ENCODE measurements at places on chromosomes 3 and 15. TPM values are rescaled to one million over a fixed set of nuclear protein-coding genes. Genes with fewer than 3 reads are reported as not detected.

Gene SEC22A
- 47.7 TPM for total RNA-seq

Gene HRG
- 0.15 TPM for total RNA-seq

Gene C2CD4B
- total RNA-seq: 7.2 TPM

GRCh38 chr15:65377105-65377975 lies 462 bp downstream of the IGDCC3 start:
- peak; percentile 70 for DNase-seq

DNA sequence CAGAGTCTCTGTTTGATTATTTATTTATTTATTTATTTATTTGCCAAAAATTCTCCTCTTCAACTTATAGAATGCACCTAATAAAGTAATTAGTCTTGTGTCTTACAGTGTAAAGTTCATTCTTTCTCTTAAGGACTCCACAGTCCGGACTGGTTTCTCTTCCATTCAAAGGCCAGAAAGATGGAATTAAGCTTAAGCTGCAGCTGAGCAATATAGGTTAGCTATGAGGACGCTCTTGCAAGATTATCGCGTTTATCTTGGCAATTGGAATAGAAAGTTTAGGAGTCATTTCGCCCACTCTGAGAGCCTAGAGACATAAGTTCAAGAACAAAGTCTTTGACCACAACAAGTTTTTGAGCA lies 15.0 kb downstream of the TAGLN3 start:
- no peak for DNase-seq

- DNase-seq: no peak
Observed at GRCh38 chr15:72840114-72840513, 56.6 kb upstream of the ADPGK start.

GRCh38 chr3:141147657-141148056 lies 84.0 kb upstream of the PXYLP1 start:
- no peak for DNase-seq

DNA sequence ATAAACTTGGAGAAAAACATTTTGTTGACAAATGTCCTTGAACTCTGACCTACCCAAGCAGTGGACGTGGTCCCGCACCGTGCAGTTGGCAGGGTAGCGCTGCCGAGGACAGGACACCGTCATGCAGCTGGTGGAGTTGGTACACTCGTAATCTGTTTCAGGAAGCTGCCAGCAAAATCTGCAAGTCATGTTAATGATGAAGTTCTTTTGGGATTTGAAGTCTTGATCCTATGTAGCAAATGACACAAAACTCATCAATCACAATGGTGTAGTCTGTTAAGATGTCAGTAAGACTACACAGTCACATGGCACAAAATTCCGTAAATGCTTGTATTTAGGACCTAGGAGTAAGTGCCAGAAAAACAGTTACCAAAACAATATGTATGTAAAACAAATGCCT lies 5.5 kb downstream of the TM2D3 start:
- DNase-seq: no peak

DNA sequence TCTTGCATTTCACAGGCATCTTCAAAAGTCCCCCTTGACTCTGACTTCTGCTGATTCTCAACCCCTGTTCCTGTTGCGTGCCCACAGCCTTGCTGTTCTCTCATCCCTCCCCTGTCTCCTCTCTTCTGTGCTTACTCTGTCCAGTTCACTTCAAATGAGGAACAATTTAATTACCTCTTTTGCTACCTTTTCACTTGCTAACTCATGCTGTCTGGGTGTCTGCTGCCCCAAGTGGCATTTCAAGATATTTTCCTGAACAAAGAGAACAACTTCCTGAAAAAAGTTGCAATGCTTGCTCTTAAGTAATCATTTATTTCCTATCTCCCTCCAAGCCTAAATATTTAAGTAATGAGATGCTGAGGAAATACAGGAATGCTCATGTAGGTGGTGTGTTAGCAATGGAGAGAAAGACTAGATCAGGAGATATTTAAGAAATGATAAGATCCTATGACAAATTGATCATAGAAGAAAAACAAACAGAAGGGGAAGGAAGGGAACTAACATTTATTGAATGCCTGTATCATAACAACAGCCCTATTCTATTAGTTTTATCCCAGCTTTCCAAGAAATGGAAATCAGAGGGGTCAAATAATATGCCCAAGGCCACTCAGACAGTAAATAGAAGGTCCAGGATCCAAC lies 42.2 kb downstream of the SV2B start:
- DNase-seq: no peak

Data from lung (tissue), 17 donors.